ENCODE measurements at places on chromosomes 3 and 15. TPM values are rescaled to one million over a fixed set of nuclear protein-coding genes. Genes with fewer than 3 reads are reported as not detected.

GRCh38 chr3:101195951-101196713 lies 124.2 kb downstream of the IMPG2 start:
- DNase-seq, result no peak

- no peak for DNase-seq
Measured at GRCh38 chr3:99681512-99681911, 43.1 kb downstream of the COL8A1 start.

- no peak for DNase-seq
Measured at GRCh38 chr15:65303687-65304380, 643 bp upstream of the RNU5B-1 start.

DNA sequence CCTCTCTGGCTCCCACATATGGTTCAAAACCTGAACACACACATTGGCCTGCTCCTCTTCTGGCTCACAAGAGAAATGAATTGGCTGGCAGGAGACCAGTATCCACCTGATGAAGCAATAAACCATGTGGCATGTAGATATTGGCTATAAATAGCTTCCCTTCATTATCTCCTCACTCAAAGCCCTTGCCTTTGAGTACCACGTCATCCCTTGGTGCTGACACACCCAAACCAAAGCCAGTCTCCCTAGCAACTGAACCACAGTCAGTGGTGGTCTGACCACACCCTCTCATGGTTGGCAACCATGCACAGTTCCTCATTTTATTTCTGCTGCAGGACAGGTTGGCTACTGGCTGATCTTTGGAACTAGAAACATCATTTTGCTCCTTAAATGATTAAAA lies 98.8 kb downstream of the ZNF621 start:
- peak; percentile 65 for DNase-seq

GRCh38 chr3:45691842-45692241 lies 2.6 kb downstream of the SACM1L start:
- DNase-seq, result no peak

DNA sequence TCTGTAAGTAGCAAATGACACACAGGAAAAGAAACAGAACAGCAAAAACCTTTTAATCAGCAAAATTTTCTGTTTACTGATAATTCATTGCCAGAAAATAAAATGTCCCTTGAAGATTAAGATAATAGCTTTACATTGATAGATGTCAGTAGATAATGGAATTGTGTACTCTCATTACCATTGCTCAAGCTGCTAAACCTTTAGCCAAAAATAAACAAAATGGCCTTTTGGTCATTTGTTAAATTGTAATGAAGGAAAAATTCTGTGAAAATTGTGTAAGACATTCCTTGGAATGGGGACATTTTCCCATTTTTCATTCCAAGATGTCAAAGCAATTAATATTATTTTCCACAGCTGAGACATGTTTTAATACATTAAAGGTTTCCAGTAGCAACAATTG lies 189.8 kb downstream of the PLOD2 start:
- DNase-seq, result no peak

DNA sequence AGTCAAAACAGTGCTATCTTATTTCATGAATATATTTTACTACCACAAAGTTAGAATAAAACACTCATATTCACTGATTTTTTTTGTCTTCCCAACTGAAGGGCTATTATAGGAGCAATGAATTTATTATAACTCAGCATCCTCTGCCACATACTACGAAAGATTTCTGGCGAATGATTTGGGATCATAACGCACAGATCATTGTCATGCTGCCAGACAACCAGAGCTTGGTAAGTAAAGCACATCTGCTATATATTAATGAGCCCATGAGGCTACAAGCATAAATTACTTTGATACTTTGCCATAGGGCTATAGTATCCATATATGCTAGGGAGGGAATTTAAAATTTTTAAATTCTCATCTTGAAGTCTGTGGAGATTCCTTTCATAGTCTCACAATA lies 95.9 kb downstream of the FEZF2 start:
- DNase-seq, result no peak

GRCh38 chr15:45729141-45729540 lies 94.3 kb downstream of the SQOR start:
- no peak for DNase-seq

- no peak for DNase-seq
Measured at GRCh38 chr15:88756921-88757320, 46.3 kb upstream of the ACAN start.

DNA sequence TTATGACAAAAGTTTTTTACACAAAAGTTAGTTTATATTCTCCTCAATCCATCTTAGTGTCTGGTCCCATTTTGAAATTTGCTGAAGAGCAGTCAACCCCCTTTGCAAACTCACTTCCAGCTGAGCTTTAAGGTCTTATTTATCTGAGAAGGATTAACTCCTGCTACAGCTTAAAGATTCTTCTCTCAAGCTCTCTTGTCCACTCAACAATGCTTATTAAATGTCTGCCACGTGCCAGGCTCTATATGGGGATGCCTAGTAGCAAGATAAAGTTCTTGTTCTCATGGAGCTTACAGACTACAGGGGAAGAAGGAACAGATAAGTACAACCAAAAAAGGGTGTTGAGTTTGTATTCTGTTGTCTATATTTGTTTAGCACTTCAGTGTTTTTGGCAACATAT lies 18.7 kb downstream of the TMPRSS7 start:
- no peak for DNase-seq

DNA sequence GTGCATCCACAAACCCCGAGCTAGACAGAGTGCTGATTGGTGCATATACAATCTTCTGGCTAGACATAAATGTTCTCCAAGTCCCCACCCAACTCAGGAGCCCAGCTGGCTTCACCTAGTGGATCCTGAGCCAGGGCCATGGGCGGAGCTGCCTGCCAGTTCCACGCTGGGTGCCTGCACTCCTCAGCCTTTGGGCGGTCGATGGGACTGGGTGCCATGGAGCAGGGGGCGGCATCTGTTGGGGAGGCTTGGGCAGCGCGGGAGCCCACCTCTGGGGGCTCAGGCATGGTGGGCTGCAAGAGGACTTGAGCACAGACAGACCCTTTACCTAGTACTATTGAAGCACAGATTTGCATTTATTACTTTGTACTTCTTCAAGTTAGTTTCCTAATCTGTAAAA lies 57.5 kb downstream of the ZPLD1 start:
- no peak for DNase-seq

DNA sequence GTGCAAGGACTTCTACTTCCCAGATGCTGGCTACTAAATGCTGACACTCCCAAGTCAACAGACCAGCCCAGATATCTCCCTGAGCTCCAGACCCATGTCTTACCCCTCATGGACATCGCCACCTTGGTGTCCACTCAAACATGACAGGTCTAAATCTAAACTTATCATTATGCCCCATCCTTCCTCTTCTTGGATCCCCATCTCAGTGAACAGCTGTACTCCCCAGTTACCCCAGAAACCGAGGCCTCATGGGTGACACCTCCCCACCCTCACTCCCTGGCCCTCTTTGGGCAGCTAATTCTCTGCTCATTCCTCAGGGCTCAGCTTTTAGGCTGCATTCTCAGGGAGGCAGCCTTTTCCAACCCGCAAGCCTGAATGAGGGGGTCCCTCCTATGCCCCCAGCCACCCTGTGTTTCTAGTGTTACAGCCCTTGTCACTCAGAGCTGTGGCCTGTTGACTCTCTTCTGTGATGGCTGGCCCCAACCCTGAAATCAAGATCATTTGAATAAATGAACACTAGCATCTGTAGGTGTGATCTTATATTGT lies 5.4 kb downstream of the EHD4 start:
- no peak for DNase-seq

- DNase-seq, result no peak
Measured at GRCh38 chr3:143203142-143203541, 83.6 kb downstream of the CHST2 start.

GRCh38 chr3:197420115-197420514 lies 121.7 kb upstream of the DLG1 start:
- DNase-seq, result no peak

DNA sequence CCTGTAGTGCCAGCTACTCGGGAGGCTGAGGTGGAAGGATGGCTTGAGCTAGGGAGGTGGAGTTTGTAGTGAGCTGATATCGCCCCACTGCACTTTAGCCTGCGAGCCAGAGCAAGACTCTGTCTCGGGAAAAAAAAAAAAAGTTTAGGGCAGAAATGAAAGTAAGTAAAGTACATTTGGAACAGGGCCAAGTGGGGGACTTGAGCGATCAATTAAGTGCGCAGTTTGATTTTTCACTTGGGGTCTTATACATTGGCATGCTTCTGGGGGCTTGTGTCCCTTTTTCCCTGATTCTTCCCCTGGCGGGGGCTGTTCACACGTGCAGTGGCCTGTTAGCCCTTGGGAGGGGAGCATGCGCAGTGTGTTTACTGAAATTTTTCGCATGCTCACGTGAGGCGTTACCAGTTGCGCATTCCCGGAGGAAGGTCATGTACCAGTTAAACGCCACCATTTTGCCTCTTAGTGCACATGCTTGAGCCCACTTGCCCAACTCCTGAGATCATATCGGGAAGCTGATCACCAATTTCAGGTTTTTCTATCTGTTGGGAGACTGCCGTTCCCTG lies 42.0 kb downstream of the GALNT15 start:
- DNase-seq, result no peak

- no peak for DNase-seq
Measured at GRCh38 chr3:53074761-53075742, 29.2 kb upstream of the SFMBT1 start.

GRCh38 chr3:115165266-115165665 lies 18.2 kb upstream of the ZBTB20 start:
- no peak for DNase-seq

DNA sequence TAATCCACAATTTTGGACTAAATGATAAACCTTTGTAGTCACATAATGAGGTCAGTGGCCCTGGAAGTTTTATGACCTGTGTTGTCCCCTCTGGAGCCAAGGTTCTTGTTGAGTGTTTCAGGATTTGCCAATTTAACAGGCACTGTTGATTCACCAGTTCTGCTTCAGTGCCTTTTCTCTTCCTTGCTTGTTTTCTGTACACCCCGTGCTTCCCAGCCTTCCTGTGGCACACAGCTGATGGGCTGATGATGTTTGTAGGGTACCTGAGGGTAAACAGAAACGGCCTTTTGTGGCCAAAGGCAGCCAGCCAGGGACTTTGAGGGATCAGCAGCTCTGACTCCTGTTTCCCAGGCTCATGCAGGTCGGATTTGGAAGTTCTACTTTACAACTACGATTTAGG lies 13.3 kb downstream of the GYG1 start:
- no peak for DNase-seq

DNA sequence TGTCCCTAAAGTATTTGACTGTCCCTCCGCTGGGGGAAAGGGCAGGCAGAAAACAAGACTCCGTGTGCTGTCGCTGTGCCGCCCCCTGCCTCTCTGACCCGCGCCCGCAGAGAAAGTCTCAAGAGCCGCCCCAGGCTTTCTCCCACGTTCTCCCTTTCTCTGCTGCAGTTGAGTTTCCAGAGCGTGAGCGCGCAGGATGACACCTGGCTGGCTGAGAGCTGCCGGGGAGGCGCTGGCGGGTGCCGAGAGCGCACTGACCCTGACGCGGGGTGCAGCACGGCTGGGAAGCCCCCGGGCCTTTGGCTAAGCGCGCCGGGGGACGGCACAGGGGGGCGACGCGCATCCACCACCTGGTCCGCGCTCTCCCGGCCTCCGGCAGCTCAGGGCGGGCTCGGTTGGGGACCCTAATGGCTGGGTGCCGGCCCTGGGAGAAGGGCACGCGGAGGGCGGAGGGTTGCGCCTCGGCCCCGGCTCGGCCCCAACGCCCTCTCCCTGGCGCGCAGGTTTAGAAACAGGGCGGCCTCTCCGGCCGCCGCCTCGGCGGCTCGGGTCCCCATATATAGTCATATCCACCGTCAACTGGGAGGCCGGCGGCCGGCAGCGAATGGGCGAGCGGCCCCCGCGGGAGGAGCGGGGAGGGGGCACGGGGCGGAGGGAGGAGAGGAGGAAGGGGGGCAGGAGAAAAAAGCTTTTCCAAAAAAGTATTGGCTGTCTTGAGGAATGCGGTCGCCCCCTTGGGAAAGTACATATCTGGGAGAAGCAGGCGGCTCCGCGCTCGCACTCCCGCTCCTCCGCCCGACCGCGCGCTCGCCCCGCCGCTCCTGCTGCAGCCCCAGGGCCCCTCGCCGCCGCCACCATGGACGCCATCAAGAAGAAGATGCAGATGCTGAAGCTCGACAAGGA lies at the start of gene TPM1:
Gene TPM1 (plus strand): TSS at position 774 of the 903 bp plus-strand sequence. CDS start 83 bp downstream, at position 857.
- no peak for DNase-seq

Gene KY
- not detected for total RNA-seq

Gene NOX5
- total RNA-seq, result 0.09 TPM

Gene CD276
- total RNA-seq, result not detected

Gene ST8SIA2
- total RNA-seq, result not detected

Gene FGF12
- not detected for total RNA-seq

Gene RETNLB
- not detected for total RNA-seq

Data from activated B cell treated with CpG ODN at 0.5 μM for 24 hours (primary cell).